ENCODE measurements at places on chromosomes 7 and 10.

DNA sequence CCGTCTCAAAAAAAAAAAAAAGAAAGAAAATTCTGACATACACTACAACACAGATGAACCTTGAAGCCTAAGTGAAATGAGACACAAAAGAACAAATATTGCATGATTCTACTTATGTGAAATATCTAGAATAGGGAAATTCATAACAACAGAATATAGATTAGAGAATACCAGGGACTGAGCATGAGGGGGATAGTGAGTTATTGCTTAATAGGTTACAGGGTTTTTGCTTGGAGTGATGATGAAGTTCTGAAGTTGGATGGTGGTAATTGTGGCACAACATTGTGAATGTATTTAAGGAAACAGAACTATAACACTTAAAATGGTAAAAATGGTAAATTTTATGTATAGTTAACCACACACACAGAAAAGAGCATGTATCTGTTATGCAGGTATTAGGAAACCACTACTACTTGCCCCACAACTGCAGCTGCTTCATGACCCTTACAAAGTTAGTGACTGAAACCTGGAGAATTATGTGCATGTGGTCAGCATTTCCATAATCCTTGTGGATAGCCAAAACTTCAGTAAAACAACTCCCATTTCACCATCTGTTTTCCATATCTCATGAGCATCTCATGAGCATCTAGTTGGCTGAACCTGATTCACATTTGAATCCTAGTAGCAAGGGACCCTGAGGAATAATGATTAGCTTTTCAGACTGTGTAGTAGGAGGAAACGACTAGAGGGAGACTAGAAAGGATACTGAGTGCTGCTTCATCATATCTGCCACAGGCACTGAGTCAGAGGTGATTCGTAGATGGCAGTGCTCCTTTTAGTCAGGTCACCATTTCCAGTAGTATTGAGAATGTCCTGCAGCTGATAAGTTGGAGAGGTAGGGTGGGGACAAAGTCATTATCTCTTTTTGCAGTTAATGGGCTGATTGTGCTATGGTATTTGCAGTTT, 26.3 kb downstream of the SAMD8 start:
- peak; percentile 89 for DNase-seq

DNA sequence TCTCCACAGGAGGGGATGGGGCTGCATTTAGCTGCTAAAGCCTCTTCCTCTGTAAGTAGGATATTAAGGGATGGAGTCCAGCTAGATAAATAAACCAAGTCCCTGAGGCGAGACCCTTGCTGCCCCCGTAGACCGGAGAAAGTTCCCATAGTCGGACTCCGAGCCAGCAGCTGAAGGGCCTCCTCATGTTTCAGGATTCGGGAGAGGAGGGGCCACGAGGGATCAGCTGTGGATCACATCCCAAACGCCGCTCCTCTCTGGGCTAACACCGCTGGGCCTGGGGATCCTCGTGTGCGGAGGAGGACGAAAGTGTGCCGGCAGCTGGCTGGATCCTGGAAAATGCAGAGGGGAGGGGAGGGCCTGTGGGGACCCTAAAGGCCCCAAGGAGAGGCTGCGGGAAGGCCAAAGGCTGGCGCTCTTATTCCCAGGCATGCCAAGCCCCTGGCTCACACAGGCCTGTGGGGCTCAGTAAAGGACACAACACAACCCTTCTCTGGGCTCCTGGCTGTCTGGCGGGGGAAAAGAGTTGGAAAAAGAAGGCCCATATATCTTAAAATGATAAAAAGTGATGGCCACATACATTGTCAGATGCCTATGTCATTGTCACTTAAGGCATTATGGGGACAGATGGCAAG, 82.5 kb upstream of the TMEM72 start:
- DNase-seq, result no peak

DNA sequence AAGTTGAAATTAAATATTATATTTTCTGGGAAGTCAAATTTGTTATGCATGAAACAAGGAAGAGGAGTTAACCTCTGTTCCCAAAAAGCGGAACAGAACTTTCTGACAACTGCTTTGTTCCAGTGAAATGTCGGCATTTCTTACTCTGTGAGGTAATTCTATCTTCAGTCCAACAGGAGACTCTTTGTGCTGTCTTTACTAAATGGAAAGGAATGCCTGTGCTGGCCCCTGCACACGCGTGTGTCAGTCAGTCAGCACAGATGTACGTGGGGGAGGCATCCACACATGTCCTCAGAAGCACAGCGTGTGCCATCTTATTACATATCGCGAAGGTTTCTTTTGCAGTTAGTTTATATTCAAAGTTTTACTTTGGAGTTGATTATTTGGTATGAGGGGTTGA, 37.5 kb downstream of the NET1 start:
- peak; percentile 37 for DNase-seq

DNA sequence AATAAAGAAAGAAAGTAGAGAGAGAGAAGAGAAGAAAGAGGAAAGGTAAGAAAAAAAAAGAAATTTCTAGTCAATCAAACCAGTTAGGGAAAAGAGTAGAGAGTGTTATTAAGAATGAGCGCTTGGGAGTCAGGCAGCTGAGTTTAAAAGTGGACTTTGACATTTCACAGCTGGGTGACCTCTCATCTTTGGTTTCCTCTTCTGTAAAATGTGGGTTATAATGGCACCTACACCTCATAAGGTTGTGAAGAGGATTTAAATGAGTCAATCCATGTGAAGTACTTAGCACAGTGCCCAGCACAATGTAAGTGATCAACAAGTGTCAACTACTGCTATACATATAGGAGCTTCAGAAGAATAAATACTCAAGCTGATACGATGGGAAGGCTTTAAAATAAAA, 12.2 kb downstream of the HOXA1 start:
- no peak for DNase-seq

DNA sequence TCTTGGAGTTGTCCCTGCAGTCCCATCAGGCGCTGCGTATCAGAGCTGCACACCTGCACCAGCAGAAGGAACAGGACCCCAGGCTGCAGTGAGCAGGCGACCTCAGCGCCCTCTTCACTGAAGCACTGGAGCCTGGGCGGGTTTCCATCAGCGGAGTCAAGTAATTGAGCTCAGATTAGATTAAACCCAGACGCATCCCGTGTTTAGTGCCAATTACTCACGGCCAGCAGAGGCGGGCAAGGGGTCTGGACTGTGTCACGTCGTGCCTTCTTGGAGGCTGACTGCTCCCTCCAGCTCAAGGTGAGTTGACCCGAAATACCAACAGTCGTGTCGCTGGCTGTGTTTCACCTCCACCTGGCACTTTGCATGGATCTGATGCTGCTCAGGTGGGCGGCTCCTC, 123.6 kb downstream of the CXCL12 start:
- DNase-seq, result no peak

- DNase-seq, result peak; percentile 81
Measured at GRCh38 chr7:5497295-5498103, 73.9 kb upstream of the TNRC18 start.

DNA sequence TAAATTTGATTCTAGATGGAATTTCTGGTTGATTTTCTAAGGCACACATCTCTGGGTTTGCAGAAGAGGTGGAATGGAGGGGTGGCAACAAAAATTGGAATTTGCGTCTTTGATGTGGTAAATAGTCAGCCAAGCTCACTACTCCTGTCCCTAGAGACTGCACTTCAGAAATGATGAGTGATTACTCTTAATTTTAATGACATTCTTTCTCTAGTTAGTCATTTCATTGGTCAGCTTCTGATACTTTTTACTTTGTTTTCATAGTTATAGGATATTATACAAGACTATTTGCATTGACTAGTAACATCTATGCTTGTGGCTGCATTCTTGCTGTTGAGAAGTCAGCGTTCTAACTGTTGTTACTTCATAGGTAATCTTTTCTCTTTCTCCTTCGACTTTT, 658.3 kb downstream of the SUGCT start:
- DNase-seq, result no peak

GRCh38 chr7:99822731-99823718, 4.8 kb upstream of the CYP3A43 start:
- no peak for DNase-seq

DNA sequence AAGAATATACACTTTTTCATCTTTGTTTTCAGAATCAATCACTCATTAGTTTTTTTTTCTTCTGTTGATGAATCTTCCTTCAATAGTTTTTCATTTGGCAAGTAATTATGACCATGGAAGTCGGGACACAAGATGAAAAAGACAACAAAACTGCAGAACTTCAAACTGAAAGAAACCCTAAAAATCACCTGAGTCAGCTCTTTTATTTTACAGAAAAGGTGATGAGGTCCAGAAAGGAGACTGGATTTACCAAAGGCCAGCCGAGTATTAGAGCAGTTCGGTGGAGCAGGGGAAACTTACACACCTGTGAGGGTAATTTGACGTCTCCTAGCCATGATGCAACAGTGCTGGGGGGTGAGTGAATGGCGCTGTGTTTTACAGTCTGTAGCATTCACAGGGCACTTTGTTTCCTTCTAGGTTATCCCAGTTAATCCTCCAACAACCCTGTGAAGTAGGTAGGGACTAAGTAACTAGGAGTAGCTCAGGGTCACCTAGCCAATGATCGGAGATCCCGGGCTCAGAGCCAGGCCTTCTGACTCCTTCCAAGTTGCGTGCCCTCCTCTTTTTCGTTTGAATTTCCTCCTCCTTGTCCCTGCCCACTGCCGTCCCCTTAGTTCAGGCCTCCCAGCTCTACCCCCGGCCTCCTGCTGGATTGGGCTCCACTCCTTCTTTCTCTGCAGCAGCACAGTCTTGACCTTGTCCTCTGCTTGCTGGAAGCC, 14.0 kb downstream of the RBM20 start:
- no peak for DNase-seq

DNA sequence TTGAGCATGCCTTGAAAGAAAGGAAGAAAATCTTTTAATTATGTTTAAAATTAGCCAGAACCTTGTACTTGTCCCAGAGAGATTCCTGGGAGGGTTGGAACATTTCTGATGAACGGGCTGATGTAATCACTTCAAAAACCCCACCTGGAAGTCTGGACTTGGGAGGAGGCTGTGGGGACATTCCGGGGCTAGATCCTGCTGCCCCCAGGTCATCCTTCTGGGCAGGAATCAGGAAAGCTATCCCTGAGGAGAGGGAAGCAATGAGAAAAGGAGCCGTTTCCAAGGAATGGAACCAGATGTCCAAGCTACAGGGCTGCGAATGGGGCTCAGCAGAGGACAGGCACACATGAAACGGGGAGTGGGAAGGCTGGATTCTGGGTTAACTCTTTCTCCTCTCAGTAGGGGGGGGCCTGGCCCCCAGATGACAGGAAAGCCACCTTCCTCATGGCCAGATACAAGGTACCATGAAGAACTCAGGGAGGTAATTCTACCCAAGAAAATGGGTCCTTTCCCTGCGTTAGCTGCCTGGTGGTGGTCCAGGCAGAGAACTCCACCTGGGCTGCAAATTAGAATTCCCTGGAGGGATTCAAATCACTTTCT, 280.1 kb downstream of the TCF7L2 start:
- no peak for DNase-seq

- DNase-seq, result no peak
Measured at GRCh38 chr7:6256677-6257535, 15.5 kb downstream of the CYTH3 start.

DNA sequence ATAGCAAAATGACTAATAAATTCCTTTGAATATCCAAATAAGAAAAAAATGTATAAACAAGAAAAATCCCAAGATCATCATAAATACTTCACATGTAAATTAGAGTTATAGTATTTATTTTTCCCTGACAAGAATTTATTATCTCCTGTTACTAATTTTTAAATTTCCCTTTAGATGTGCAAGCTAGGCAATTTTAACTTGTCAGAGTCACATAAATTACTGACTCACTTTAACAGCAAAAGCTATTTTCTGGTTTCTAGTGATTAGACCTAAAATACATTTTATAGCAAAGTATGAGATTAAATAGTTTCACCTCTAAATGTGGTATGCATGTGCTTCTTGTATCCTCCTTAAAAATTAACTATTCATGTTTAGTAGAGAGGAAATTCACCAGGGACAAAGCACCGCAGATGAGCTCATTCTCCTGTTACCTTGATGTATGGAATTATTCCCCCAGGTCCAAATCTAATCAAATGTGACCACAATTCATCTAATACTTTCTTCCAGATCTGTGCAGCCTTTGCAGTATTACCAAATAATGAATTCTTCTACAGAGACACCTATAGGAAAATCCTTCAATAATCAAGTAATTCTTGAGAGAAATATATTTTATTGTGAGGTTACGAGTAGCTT, 621.2 kb downstream of the DNAJB9 start:
- no peak for DNase-seq

GRCh38 chr7:81574723-81575326, 195.0 kb downstream of the HGF start:
- no peak for DNase-seq

GRCh38 chr10:87861953-87862678, 1.2 kb downstream of the KLLN start:
- DNase-seq, result peak; percentile 81

DNA sequence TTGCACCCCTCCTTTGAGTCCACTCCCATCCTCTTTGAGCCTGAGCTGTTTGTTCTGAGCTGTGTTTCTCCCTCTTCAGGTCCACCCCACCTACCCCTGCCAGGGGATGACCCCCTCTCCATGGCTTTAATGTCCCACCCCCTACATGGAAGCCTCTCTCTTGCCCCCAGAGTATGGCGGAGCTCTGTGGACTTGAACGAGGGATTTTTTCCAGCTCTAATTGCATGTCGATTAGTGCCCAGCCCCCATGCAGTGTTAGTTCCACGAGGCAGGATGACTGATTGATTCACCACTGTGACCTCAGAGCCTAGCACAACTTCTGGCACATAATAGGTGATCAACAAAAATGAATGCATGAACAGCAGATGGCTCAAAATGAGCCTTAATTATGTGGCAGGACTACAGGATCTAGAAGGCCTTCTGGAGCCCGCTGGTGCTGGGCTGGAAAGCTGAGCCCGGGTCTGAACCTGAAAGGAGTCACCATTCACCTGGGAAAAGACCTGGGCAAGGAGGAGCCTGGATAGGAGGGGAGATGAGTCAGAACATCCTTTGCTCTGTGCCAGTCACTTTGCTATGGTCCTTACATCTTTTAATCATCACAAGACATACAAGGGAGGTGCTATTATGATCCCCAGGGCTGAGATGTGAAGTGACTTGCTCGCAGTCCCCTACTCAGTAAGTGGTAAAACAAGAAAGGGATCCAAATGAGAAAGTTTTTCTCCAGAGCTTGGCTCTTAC, 17.1 kb upstream of the SLC18A2 start:
- no peak for DNase-seq

GRCh38 chr7:45088821-45089340, at the start of gene NACAD:
Gene NACAD (minus strand): TSS chr7:45088969. CDS start chr7:45088894, 75 bp downstream.
- DNase-seq, result peak; percentile 83

- DNase-seq, result no peak
Measured at GRCh38 chr7:155721056-155721455, 76.6 kb downstream of the RBM33 start.

DNA sequence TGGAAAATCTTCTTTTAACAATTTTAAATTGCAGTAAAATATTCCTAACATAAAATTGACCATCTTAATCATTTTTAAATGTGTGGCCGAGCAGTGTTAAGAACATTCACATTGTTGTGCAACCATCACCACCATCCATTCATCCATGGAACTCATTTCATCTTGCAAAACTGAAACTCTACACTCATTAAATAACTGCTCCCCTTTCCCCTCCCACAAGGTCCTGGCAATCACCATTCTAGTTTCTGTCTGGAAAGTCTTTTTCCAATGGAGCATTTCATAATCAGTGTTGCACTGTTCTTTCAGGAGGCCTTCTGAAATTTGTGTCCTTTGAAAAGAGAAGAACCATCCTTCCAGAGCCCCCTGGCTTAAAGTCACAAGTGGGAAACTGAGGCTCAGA, 233.1 kb downstream of the PLXNA4 start:
- no peak for DNase-seq

- DNase-seq, result no peak
Measured at GRCh38 chr7:82164813-82165212, 278.8 kb downstream of the CACNA2D1 start.

GRCh38 chr10:106957823-106958588, 206.5 kb downstream of the SORCS1 start:
- DNase-seq, result no peak
